Fibroblast of lung (primary cell): ENCODE measurements at places on chromosomes 6 and 20.

GRCh38 chr6:154481521-154482013, 28.9 kb downstream of the CNKSR3 start:
- H3K4me3 ChIP-seq, result no peak overlapping the region
- H3K36me3 ChIP-seq, result no peaks in the 10 kb centered on the region
- peaks cover 15% of the 10 kb centered on the region for H3K4me1 ChIP-seq
- H3K27me3 ChIP-seq, result no peaks in the 10 kb centered on the region

DNA sequence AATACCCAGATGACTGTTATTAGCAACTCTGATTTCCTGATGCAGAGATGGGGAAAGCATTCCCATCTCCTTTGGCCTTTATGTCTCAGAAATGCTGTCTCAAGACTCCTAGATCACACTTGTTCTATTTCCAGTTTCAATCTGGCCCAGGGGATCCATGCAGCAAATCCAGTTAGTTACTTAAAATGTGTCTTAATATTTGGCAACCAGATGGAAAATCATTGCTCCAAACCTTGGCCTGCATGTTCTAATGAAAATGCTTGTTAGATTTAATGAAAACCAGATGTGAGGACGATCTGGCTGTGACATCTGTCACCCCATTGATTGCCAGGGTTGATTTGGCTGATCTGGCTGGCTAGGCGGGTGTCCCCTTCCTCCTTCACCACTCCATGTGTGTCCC, 125.2 kb downstream of the TSHZ2 start:
- H3K27me3 ChIP-seq, result no peaks in the 10 kb centered on the region
- no peaks in the 10 kb centered on the region for H3K4me1 ChIP-seq
- no peak overlapping the region for H3K4me3 ChIP-seq
- H3K27ac ChIP-seq, result no peak overlapping the region
- no peak for DNase-seq

DNA sequence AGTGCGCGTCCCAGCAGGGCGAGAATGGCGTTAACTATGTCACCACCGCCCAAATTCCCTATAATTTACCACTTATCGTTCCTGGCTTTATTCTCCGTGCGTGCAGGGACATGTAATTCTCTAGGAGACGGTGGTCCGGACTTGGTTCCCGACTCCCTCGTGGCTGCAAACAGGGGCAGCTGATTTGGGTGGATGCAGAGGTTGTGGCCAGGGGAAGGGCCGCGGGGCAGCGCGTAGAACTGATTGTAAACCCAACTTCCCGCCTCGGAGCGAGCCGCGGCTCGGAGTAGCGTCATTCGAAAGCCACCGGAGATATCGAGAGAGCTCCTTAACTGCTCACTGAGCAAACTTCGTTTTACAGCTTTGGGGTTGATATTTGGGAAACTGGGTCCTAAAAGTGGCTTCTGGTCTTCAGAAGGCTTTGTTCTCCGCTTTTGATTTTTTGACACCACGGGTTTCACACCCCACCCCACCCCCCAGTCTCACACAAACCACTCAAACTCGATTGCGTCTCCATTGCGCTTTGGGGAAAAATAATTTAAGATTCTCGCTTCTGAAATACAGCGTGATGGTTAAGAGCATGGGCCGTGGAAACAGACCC, 17.5 kb upstream of the ZSCAN9 start:
- no peak overlapping the region for H3K27ac ChIP-seq
- DNase-seq, result peak; percentile 38
- H3K27me3 ChIP-seq, result peaks cover 21% of the 10 kb centered on the region
- H3K4me1 ChIP-seq, result no peaks in the 10 kb centered on the region

DNA sequence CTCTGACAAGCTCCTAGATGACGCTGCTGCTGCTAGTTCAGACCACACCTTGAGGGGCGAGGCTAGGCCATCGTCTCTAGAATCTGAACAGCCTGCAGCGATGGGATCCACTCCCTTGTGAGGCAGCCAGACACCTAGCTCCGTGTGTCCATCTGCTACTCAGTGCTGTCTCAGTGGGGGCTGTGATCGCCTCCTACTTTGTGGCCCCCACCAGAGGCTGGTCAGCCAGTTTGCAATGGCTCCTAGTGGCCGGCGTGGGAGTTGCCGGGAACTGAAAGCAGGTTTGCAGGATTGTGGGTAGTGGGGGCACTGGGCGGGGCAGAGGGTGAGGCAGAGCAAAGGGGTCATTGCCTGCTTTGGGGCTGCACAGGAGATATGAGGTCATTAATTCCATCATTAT, 2.8 kb downstream of the CCN5 start:
- H3K4me1 ChIP-seq, result peaks cover 25% of the 10 kb centered on the region
- H3K36me3 ChIP-seq, result no peaks in the 10 kb centered on the region
- H3K4me3 ChIP-seq, result peak overlapping the region; percentile 17
- no peak overlapping the region for H3K27ac ChIP-seq
- H3K27me3 ChIP-seq, result peaks cover 5% of the 10 kb centered on the region

GRCh38 chr6:167803816-167804215, 22.9 kb upstream of the AFDN start:
- no peaks in the 10 kb centered on the region for H3K36me3 ChIP-seq
- DNase-seq, result no peak

- no peaks in the 10 kb centered on the region for H3K36me3 ChIP-seq
- H3K4me1 ChIP-seq, result no peaks in the 10 kb centered on the region
- peak; percentile 31 for DNase-seq
- no peak overlapping the region for H3K4me3 ChIP-seq
These were observed 4.5 kb upstream of the NKAIN4 start for GRCh38 chr20:63258781-63259180.

- no peaks in the 10 kb centered on the region for H3K36me3 ChIP-seq
- no peak overlapping the region for H3K4me3 ChIP-seq
These were observed 112.9 kb downstream of the DLL1 start for GRCh38 chr6:170177772-170178560.

DNA sequence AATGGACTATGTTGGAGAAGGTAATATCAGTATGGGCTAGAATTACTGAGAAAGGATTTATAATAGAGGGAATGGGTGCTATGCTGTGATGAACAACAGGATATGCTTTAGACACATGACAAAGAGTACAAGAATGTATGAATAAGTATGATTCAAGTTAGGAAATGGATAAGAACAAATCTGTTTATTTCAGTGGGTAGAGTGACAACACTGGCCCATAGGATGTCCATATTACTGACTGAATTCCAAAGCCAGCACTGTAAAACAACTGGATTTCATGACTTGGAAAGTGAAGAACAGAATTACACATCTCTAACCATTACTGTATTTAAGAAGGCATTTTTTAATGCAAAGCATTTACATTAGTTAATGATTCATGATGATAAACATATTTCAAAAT, 35.9 kb downstream of the EPM2A start:
- H3K27ac ChIP-seq, result no peak overlapping the region
- no peak overlapping the region for H3K4me3 ChIP-seq
- no peaks in the 10 kb centered on the region for H3K36me3 ChIP-seq

- no peaks in the 10 kb centered on the region for H3K27me3 ChIP-seq
- no peak overlapping the region for H3K27ac ChIP-seq
- H3K4me3 ChIP-seq, result no peak overlapping the region
- H3K4me1 ChIP-seq, result no peaks in the 10 kb centered on the region
- H3K36me3 ChIP-seq, result no peaks in the 10 kb centered on the region
These were observed 100.6 kb downstream of the DACT2 start for GRCh38 chr6:168218785-168219566.

GRCh38 chr20:37598100-37598543, 70.4 kb upstream of the BLCAP start:
- no peak overlapping the region for H3K27ac ChIP-seq
- no peaks in the 10 kb centered on the region for H3K36me3 ChIP-seq
- H3K27me3 ChIP-seq, result peaks cover 23% of the 10 kb centered on the region
- no peaks in the 10 kb centered on the region for H3K4me1 ChIP-seq
- no peak for DNase-seq

- no peaks in the 10 kb centered on the region for H3K27me3 ChIP-seq
- DNase-seq, result peak; percentile 92
- H3K36me3 ChIP-seq, result peaks cover 6% of the 10 kb centered on the region
- peak within 1 kb of the TSS; percentile 61 for H3K4me3 ChIP-seq
- peak within 1 kb of the TSS; percentile 94 for H3K27ac ChIP-seq
These were observed at the start of gene HLA-A for GRCh38 chr6:29942275-29943052. Gene HLA-A, plus strand, starts transcription at chr6:29942532. Its CDS starts 22 bp downstream, at chr6:29942554.
